CD4-positive, alpha-beta T cell treated with Interleukin-12 subunit alpha and Interleukin-12 subunit beta, for 1 hour (primary cell): ENCODE measurements at places on chromosomes 4 and X.

- DNase-seq, result peak; percentile 27
These were observed 964 bp upstream of the HMGB2 start for GRCh38 chr4:173334891-173335752.

GRCh38 chr4:185738820-185739219, 73.2 kb downstream of the SORBS2 start:
- no peak for DNase-seq

GRCh38 chr4:125322366-125322730, 7.6 kb downstream of the FAT4 start:
- no peak for DNase-seq

GRCh38 chr4:173697840-173698239, 167.8 kb upstream of the HAND2 start:
- DNase-seq, result no peak

DNA sequence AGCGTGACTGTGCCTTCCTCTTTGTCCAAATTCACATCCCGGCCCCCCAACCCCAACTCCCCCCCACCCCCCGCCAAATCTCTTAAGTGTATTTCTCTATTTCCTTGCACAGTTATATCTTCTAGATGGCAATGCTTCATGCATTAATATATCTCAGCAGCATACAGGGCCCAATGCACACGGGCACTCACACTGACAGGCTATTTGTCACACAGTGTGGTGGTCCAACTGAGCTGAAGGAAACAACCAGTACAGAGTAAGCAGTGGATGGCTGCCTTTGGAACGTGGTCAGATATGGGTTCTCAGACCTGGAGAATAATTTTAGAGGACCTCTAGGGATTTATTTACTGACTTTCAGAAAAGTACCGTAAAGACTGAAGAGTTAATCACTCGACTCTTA, 681 bp downstream of the EXOC1 start:
- no peak for DNase-seq

DNA sequence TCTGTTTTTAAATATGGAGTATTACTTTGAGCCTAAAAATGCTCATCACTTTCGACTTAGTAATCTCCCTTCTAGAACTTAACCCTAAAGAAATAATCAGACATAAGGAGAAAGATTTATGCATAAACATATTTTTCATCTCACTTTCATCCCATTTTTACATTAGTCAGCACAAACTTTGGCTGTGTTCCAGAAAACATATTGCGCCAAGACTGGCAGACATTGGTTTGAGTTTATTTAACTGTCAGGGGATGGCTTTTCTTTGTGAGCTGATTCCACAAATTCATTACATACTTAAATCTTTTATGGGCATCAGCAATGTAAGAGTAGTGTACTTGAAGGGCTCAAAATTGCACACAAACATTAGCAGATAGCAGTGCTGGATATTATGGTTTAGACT, 23.7 kb downstream of the MAOA start:
- no peak for DNase-seq

DNA sequence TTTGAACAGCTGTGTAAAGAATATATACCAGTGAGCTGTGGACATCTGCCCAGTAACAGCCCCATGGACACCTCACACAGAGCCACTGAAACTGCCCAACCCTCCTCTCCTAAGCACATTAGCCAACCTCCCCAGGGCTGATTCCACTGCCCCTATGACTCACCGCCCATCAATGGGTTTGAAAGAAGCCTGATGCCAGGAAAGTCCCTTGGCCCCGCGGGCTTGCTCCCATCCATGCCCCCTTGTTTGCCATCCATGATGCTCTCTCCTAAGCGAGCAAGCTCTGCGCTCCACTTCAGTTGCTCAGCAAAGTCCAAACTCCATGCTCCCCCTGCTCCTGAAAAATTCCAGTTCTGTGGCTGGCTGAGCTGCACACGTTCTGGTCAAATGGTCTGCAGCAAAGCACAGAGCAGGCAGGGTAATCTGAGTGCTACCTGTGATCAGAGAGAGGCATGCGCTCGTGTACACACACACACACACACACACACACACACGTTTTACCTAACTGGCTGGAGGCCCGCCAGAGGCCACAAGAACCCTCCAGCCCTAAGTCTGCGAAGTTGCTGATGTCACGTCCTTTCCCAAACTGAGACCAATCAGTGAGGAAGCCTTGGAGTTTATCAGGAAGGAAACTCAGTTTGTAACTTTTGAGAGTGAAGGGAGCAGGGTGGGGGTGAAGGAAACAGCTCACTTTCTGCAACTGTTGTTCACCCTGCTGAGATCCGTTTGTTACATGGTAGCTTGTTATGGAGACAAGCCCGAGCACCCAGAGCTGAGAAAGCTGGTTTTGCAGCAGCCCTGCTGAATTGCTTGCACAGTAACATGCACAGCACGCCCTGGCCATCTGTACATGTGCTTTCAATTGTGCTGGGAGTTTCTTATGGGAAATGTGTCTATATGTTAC, at the start of gene ASB9:
Gene ASB9 (minus strand): TSS at position 466 of the 904 bp plus-strand sequence. CDS start 209 bp downstream, at position 257.
- peak; percentile 33 for DNase-seq

DNA sequence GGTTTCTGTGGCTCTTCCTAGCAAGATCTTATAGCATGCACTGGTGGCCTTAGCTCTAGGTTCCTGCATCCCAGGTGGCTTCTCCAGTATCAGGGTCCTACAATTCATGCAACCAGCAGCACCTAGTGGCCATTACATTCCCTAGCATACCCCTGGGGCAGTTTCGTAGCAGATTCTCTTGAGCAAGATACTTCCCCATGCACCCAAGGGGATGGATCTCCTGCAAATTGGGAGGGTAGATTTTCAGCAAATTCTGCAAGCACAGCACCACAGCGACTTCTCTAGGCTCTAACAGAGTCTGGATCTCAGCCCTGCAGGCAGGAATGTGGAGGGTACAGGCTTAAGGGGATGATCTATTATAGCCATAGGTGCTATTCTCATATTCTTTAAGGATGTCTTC, 13.1 kb upstream of the SLC9B1 start:
- DNase-seq, result no peak

GRCh38 chr4:83334425-83335241, at the start of gene HPSE:
TSS of gene HPSE (minus strand) at chr4:83334848. CDS start at chr4:83334782, 66 bp downstream.
- DNase-seq, result peak; percentile 76

GRCh38 chr4:25760518-25761157, 102.2 kb downstream of the SEL1L3 start:
- no peak for DNase-seq

DNA sequence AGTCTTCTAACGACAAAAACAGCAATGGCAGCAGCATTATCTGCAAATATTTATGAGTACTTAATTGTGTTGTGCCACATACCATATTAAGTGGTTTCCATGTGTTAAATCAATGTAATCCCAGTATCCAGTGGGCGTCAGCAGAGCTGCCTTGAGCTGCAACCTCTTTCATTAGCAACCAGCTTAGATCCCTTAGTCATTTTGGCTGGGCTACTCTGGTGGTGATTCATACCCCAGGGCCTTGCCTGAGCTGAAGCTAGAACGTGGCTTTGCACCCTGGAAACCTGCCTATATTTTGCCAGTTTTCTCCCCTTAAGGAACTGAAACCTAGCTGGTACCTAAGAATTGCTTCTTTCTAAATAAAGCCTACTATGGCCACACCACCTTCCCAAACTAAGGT, 474.3 kb upstream of the FTHL17 start:
- DNase-seq, result no peak

DNA sequence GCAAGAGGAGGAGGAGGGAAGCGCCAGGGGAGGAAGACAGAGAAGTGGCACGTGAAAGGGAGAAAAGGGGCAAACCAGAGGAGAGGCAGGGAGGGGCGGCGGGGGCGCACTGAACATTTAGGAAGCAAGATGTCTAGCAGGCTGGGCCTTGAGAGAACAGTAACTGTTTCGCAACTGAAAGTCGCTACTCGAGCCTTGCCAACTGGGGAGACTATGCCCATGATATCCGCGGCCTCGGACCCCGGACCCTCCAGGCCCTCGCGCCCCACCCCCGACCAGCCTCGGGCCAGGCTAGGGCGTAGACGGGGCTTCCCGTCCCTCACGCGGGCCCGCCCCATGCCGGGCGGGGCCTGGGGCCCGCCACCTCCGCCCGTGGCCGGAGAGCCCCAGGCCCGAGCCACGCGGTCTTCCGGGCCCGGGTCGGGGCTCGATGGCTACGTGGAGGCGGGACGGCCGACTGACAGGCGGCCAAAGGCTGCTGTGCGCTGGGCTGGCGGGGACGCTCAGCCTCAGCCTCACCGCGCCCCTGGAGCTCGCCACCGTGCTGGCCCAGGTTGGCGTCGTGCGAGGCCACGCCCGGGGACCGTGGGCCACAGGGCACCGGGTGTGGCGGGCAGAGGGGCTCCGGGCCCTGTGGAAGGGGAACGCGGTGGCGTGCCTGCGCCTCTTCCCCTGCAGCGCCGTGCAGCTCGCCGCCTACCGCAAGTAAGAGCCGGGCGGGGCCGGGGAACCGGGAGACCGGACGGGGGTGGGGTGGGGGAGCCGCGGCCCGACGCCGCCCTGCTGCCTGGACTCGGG, at the start of gene SLC25A43:
Gene SLC25A43 (plus strand): TSS at position 363 of the 798 bp plus-strand sequence. CDS start 68 bp downstream, at position 431.
- peak; percentile 29 for DNase-seq

- peak; percentile 59 for DNase-seq
These were observed 17.2 kb downstream of the SPIN3 start for GRCh38 chrX:56978172-56978571.

- DNase-seq, result no peak
These were observed 110.6 kb upstream of the ADAMTS3 start for GRCh38 chr4:72679666-72680065.

DNA sequence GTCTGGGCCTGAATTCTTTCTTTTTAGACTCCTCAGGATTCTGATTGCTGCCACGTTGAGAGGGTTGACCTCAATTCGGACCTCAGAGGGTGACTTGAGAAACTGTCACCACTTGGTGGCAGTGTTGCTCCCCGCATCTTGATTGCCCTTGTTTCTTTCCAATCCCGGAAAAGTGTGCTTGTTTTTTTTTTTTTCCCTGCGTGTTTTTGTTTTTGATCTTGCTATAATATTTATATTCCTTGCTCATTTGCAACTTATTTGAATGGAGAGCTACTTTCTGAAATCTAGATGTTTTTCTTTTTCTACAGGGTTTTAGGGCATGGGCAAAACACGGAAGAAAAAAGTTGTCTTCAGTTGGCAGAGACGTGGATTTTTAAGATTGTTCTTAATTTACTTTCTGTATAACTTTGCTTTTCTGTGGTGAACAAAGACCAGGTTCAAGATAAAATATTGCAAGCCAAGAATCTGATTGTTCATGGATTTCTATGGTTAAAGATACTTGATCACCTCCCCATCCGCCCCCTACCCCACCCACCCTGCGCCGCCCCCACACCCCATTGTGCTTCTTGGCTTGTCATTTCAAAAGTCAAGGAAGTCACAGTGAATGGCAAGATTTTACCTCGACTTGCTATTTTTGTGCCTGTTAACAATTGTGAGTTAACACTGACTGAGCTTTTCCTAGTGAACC, 102.0 kb downstream of the PTTG2 start:
- peak; percentile 70 for DNase-seq

- DNase-seq, result no peak
These were observed 65.7 kb downstream of the CASK start for GRCh38 chrX:41857670-41858069.

GRCh38 chrX:109839694-109840567, 106.9 kb upstream of the ACSL4 start:
- DNase-seq, result no peak

DNA sequence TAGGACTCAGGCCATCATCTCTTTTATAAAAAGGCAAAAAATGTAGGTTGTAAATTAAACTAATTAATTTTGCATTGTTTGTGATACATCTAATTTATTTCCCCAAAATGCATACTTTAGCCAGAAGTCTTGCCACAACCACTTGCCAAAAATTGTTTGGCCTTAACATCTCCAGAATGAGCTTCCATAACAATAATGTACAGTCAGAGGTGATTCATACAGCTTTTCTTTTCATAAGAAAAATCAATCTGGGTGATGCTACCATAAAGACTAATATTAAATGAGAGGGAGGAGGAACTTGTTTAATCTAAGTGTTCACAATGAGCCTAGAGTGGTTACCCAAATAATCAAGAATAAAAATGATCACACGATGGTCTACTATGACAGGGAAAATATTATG, 59.3 kb downstream of the AMMECR1 start:
- DNase-seq, result no peak

DNA sequence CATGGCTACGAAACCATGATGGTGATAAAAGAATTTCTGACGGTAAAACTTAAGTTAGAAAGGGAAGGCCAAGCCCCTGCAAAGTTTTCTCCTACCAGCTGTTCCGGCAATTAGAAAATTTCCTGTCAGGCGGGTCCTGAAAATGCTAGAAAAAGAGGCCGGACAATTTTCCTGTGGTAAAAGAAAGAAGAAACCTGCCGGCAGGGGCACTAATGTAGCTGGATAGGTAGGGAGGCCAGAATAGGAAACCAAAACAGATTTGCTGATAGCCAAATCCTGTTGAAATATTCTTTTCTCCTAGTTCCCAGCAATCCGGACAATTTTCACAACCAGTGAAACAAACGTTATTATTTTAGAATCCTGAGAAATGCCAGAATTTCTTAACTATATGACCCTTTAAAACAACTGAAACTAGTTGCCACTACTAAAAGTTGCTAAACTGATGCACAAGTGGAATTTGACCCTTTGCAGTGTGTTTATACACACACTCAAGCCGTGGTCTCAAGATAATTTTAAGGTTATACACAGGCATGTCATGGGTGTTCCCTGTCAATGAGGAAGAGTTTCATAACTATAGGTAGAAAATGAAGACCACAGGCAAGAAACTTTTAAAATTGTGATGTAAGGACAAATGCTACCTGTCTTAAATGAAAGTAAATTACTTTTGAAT, 47.7 kb downstream of the RPS6KA3 start:
- DNase-seq, result no peak

DNA sequence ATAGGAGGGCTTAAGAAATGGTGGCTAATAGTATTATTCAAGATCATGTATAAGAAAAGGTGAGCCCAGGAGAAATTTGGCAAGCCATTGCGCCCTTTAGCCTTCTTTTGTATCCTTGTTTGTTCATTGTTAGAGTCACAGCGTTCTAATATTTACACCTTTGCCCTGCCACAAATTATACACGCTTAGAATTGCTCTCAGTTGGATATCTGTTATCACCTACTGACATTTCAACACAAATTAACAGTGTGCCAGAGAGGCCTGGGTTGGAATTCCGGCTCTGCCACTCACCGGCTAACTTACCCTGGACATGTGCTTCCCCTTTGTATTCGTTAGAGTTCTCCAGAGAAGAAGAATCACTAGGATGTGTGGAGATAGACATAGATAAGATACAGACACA, 148.7 kb upstream of the KIT start:
- DNase-seq, result no peak

- DNase-seq, result no peak
These were observed 18.8 kb upstream of the CENPU start for GRCh38 chr4:184752496-184753275.

DNA sequence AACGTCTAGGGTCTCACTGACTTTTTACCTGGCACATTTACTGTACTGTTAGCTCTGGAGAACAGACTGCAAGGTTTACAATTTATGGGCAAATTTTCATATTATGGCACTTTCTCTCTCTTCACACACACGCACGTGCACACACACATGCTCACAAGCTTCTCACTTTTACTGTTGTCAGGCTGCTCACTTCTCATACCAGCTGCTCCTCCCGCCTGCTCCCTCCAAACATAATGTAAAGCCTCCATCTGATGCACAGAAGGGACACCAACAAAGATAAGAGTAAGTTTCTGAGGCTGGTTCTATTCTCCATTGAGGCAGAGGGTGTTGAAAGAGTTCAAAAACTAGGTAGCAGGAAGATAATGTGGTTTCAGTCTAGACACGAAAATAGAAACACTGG, 128.9 kb upstream of the DCLK2 start:
- DNase-seq, result no peak

GRCh38 chr4:128381748-128382559, 94.3 kb upstream of the PGRMC2 start:
- DNase-seq, result no peak

GRCh38 chr4:77189412-77189811, 32.4 kb downstream of the CCNG2 start:
- DNase-seq, result no peak
